Activated B cell treated with CpG ODN at 0.5 μM for 24 hours (primary cell): ENCODE measurements at places on chromosomes 16 and 17. TPM values are rescaled to one million over a fixed set of nuclear protein-coding genes. Genes with fewer than 3 reads are reported as not detected.

The ITGB3 gene
- total RNA-seq, result 4.1 and 4.7 TPM in 2 replicates

DNA sequence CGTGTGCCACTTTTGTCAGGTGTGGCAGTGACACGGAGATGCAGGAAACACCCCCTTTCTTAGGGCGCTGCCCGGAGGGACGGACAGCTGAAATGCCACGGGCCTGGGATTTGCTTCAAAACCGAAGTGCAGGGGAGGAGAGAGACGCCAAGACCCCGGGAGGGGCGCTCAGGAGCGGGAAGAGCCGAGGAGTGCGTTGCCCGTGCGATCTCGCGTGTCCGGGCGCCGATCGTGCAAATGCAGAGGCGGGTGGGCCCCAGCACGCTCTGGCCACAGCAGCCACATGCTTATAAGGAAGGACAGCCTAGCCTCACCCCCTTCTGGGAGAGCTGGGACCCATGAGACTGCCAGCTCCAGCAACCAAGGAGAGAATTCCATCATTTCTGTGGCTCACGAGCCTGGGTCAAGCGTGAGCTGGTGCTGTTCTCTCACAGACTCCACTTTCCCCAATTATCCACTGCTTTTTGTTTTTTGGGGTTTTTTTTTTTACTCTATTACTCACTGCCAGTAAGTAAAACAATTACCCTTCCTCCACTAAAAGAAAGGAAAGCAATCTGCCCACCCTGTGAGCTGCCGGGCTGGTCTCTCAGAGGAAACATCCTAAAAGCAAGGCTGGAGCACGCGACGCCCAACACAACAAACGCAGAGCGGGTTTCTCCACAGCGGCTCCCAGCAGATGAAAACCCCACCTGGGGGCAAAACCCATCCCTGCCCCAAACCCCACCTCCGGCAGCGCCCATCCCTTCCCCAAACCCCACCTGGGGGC is 27.2 kb upstream of the C16orf95 start:
- H3K4me1 ChIP-seq, result peaks cover 7% of the 10 kb centered on the region
- no peak for DNase-seq
- H3K4me3 ChIP-seq, result no peak overlapping the region
- H3K27me3 ChIP-seq, result no peaks in the 10 kb centered on the region

DNA sequence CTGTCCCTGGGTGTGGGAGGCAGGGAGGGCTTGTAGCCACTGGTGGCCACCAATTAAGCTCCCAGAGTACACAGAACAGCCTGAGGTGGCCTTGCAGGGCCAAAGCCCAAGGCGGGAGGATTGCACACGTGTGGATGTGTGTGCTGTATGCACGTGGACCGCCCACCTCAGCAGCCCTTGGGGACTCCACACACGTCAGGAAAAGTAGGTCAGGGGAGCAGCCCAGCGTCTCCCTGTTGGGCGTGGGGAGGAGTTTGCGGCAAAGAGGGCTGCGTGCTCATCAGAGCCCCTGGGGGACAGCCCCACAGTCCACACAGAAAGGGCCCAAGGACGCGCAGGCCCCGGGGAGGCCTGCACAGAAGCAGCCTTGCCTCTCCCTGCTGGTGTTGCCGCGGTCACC is 19.6 kb downstream of the SBK1 start:
- H3K4me3 ChIP-seq, result no peak overlapping the region
- no peak for DNase-seq
- peaks cover 24% of the 10 kb centered on the region for H3K4me1 ChIP-seq
- no peak overlapping the region for H3K27ac ChIP-seq
- no peaks in the 10 kb centered on the region for H3K36me3 ChIP-seq

DNA sequence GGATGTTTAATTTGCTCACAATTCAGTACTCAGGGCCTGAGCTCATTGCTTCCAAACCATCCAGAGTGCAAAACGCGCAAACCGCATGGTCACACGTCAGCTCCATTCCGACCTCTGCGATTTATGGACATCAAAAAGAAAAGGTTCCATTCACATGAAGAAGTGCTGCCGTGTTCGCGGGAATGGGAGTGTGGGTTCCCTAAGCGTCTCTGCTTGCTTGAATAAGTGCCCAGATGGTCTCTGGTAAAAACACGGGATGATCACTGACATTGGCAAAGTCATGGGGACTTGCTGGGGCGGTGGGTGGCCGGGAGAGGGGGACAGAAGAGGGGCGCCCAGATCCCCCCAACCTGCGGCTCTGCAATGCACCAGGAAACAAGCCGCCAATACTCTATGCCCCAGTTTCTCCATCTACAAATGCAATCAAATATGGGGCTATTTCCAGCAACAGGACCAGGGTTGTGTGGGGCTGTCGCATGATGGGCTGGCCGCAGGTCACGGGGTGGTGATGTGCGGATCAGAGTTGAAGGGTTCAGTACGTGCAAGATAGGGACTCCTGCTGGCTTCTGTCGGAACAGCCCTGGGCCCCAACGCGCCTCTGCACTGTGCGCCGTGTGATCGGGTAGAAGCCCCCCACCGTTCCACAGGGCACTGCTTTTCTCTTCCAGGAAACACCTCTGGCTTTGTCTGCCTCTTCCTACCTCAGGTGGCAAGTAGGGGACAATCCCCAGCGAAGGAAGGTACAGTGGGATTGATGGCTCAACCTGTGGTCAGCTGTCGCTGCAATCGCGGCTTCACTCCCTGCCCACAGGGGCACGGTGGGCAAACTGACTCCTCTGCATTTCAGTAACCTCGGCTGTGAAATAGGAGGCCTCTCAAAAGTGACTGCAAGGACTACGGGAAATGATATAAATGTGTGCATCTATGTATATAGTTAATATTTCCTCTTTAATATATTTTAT is 11.2 kb downstream of the FOXF1 start:
- H3K4me3 ChIP-seq, result no peak overlapping the region
- H3K27me3 ChIP-seq, result peaks cover 45% of the 10 kb centered on the region
- H3K36me3 ChIP-seq, result no peaks in the 10 kb centered on the region
- H3K4me1 ChIP-seq, result peaks cover 5% of the 10 kb centered on the region

DNA sequence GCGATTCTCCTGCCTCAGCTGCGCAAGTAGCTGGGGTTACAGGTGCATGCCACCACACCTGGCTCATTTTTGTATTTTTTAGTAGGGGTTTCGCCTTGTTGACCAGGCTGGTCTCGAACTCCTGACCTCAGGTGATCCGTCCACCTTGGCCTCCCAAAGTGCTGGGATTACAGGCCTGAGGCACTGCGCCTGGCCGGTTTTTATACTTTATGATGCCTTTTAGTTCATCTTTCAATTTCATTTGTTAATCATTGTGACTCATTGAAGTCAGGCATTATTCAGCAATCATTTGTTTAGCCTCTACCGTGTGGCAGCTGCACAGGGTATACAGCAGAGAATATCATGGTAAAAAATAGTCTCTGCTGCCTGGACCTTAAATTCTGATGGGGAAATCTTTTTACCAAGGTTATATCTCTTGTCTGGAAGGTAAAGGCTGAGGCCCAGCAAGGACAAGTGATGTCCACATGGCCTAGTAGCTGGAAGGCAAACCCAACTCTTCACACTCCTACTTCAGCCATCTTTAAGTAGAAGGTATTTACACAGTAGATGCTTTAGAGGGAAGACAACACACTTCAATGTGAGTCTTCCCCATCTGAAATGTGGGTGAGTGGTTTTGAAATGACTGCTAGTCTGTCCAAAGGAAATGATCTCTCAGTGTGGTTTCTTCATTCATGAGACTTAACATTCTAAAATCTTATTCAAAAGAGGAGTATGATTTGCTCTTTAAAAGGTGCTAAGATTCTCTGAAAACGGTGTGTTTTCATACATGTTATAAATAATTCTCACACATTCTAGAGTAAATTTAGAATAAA is 2.4 kb downstream of the PRPSAP2 start:
- peaks cover 51% of the 10 kb centered on the region for H3K4me1 ChIP-seq
- no peak for DNase-seq
- no peaks in the 10 kb centered on the region for H3K27me3 ChIP-seq
- peak overlapping the region; percentile 69 for H3K27ac ChIP-seq
- H3K36me3 ChIP-seq, result peaks cover 16% of the 10 kb centered on the region

GRCh38 chr17:82950525-82951102 is 110.8 kb upstream of the ZNF750 start:
- H3K27ac ChIP-seq, result no peak overlapping the region
- peaks cover 37% of the 10 kb centered on the region for H3K36me3 ChIP-seq
- DNase-seq, result no peak

GRCh38 chr17:16247586-16247984 is 30.6 kb downstream of the PIGL start:
- H3K36me3 ChIP-seq, result peaks cover 20% of the 10 kb centered on the region
- peaks cover 4% of the 10 kb centered on the region for H3K4me1 ChIP-seq
- no peak for DNase-seq
- H3K27ac ChIP-seq, result no peak overlapping the region
- no peak overlapping the region for H3K4me3 ChIP-seq
- H3K27me3 ChIP-seq, result no peaks in the 10 kb centered on the region

DNA sequence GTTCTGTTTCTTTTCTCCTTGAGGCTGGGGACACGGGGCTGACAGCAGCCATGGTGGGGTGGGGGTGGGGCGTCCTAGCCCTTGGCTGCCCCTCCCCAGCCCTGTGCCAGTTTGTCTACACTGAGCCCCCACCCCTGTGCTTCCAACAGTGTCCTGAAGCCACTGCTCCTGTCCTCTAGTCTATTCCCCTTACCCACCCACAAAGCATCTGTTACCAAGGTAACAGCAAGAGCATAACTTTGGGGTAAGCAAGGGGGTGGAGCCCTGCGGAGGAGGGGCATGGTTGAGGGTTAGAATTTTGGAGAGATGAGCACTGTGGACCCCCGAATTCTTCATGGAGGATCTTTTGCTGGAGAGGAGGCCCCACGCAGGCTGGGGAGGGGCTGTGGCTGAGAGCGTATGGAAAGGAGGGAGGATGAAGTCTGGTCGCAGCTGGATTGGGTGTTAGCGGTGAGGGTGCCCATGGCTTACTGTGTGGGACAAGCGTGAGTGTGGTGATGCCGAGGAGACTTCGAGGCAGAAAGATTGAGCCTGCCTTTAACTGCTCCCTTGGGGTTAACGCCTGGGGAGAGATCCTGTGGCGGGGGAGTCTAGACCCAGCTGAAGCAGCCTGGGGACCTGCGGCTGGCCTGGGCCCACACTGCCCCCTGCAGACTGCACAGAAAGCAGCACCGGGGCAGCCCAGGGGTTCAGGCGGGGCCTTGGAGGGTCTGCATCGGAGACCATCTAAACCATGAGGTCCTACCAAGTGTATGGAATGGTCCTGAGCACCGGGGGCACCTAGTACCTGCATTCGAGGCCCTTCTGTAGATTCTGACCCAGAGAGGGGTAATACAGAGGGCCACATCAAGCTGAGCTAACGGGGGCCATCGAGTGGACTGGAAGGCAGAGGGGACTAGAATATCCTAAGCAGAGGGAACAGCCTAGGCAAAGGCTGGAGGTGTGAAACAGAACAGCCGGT is 6.1 kb upstream of the STAC2 start:
- H3K27ac ChIP-seq, result no peak overlapping the region
- no peak for DNase-seq
